RCC 7860 (cell line): ENCODE measurements at places on chromosomes 1 and 21.

- no peak for DNase-seq
Observed at GRCh38 chr1:246460406-246460805, 46.7 kb downstream of the SMYD3 start.

DNA sequence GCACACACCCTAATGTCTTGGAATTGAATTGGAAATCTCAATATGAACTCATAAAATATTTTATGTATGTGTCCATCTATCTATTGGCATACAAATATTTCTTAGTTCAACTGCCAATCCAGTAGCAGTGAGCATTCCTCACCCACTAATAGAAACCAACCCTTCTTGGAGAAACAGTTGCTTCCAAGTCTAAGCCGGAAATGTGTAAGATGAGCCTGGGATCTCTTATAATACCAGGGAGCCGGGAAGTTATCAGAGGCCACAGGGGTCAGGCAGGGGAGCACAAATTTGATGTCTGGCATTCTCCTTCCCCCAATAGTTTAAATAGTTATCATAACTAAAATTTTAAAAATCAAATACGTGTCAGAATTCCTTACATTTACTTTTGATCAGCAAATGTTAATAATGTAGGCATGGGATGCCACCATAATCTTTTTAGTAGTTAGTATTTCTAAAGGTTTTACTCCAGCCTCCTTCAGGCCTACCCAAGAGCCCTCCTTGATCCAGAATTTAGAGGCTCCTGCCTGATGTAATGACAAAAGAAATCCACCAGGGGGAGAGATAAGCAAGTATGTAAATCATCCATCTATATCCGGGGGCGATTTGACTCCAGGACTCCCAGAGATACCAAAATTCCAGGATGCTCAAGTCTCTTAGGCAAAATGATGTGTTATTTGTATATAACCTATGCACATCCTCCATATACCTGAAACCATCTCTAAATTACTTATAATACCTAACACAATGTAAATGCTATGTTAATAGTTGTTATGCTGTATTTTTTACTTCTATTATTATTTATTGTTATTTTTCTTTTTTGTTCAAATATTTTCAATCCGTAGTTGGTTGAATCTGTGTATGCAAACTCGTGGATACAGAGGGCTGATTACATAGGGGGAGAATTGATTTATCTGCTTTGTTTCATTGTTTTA, 218.7 kb upstream of the COA6 start:
- peak; percentile 72 for DNase-seq

DNA sequence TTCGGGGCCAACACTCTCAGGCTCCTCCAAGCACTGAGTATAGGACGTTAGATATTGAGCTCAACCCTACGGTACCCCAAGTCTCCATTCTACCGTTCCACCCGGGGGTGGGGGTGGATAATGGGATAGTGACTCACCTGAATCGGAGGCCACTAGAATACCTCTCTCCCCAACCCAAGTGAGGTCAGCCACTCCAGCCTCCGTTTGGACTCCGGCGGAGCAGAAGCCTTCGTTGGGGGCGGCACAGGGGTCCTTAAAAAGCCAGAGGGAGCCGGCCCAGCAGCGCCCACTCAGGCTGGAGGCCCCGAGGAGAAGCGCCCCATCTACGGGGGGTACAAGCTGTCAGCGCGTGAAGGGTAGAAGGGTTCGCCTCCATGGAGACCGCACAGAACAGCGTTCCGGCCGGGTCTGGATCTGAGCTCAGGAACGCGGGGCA, 556 bp downstream of the WDR77 start:
- no peak for DNase-seq

DNA sequence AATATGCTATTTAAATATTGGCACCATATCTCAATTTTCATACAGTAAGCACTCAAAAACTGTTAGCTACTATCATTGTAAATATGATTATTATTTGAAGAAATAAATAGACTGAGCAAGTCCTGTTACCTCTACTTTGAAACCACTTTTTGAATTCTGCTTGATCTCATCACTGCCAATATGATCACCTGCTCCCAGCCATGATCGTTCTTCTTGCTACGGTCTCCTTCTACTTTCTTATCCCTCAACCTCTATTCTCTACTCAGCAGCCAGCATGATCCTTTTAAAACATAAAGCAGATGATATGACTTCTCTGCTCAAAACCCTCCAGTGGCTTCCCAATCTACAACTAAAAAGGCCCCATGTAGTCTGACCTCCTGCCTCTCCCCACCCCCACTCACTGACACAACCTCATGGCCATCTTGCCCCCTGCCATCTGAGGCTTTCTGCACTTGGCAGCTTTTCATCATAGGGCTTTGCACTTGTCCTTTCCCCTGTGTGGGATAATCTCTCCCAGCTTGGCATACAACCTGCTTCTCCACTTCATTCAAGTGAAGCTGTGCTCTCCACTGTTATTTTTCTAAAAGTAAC, 27.2 kb downstream of the CD34 start:
- DNase-seq = no peak

DNA sequence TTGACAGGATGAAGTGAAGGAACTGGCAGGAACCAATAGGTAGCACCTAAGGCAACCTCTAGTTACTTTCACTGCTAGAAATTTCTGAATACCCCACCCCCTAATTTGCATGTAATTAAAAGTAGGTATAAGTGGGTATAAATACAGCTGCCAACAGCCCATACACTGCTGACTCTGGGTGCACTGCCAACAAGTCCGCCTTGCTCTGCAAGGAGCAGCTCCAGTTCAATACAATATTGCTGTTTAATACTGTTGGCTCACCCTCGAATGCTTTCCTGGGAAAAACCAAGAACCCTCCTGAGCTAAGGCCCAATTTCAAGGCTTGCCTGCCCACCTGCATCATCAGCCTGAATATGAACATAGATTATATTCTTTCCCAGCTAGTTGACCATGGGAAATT, 981.9 kb downstream of the ADGRL2 start:
- DNase-seq = no peak

DNA sequence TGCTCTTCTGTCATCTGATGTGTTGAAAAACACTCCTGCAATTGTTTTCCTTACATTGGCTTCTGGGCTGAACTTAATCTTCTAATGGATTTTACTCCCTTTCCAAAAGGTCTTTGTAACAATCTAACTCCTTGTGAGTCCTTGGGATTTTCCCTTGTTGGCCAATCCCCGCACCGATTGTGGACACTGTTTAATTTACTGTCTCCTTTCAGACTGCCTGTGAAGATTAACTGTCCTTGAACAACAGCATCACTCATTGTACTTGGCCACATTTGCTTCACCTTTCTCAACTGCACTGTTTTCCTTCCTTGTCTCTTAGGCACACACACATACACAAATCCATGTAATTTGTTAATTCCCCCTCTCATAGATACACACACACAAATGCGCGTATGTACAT, 120.4 kb downstream of the SPATA46 start:
- no peak for DNase-seq

GRCh38 chr1:52926864-52927211, 238 bp upstream of the SCP2 start:
- no peak for DNase-seq

DNA sequence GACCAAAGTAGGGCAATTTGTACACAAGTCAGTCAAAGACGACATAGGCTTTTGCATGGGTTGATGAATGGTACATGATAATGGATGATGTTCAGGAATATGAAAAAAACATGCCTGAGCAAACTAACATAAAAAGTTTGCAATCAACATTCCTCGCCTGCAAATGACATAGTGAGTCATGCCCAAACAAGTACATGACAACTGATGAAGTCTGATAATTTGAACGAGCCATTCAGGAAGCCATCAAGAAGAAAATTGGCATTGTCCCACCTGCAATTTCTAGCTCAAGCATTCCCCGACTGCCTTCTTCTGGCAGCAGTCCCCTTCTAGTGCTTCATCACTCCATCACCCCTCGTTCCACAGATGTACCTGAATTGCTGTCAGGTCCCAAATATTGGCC, 118.4 kb upstream of the NR5A2 start:
- DNase-seq = no peak

DNA sequence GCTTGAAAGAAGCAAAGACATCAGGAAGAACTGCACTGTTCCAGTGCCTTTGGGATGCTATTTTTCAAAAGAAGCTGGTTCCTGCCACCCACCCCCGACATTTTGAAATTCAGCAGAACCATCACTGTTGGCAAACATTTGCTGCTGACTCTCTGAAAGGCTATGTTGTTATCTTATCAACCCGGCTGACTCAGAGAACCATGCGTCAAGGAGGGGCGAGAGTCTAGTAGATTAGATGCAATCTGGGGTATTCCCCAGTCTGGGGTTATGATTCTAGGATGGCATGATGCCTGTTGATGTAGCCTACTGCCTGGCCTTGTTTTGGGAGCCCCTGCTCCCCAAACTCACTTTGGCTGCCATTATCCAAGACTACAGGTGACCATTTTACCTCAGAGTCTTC, 267.8 kb upstream of the RUNX1 start:
- DNase-seq = no peak

- no peak for DNase-seq
Observed at GRCh38 chr1:8599646-8600212, 217.7 kb downstream of the RERE start.

DNA sequence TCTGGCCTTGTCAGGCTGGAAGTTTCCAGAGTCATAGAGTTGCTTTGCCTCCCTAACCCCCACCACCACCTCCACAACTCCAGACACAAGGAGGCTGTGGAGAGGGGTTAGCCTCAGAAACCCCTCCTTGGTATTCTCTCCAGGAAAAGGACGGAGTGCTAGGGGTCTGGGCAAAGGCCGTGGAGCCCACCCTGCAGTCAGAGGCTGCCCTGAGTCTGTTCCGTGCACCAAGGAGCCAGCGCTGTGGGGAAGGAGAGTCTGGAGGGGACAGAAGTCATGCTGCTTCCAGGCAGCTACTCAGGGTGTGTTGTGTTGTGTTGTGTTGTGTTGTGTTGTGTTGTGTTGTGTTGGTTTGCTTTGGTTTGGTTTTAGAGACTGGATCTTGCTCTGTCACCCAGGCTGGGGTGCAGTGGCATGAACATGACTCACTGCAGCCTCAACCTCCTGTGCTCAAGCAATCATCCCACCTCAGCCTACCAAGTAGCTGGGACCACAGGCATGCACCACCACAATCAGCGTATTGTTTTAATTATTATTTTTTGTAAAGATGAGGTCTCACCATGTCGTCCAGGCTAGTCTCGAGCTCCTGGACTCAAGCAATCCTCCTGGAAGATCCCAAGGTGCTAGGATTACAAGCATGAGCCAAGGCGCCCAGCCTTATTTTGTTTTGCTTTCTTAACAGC, 122.2 kb upstream of the TMEM51 start:
- peak; percentile 31 for DNase-seq

DNA sequence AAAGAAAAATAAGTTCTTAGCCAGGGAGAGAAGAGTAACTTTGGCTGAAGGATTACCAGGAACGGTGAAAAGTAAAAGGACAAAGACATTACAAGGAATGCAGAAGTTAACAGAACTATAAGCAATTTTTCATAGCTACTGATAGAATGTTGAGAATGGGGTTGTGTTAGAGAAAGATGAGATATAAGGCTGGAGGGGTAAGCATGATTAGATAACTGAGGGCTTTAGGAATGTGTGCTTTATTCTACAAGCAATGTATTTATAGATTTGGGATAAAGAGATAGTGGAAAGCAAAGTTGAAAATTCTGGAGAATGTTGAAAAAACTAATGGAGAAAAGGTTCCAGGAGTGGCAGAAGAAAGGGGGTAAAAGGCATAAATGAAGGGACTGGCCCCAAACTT, 65.4 kb upstream of the PTCH2 start:
- DNase-seq = no peak

GRCh38 chr1:51792864-51793263, 85.7 kb downstream of the NRDC start:
- peak; percentile 15 for DNase-seq

DNA sequence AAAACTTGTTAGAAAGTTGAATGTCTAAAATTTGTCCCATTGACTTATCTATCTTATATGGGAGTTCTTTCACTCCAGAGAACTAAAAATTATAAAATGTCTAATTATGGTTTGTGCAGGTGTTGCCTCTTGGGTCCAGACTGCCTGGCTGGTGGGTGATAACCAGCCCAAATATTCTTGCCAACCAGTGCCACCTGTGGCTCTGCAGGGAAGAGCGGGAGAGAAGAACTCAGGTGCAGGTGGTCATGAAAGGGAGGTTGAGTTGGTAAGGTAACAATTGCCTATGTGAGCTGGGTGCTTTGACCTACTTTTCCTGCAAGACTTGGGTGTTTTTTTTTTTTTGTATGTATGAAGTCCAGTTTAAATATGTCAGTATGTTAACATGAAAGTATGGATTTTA, 10.2 kb downstream of the RPS6KC1 start:
- no peak for DNase-seq

DNA sequence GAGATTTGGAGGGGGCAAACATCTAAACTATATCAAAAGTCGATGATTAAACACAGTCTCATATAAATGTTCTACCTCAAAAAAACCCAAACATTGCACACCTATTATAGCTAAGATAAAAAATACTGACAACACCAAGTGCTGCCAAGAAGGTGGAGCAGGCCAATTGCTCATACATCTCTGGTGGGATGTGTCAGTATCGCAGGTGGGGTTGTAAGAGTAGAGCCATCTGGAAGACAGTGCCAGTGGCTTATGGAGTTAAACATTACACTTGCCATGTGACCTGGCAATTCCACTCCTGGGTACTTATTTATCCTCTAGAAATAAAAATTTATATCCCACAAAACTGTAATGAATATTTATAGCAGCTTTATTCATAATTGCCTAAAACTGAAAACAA, 213.4 kb downstream of the DISC1 start:
- DNase-seq = peak; percentile 22

DNA sequence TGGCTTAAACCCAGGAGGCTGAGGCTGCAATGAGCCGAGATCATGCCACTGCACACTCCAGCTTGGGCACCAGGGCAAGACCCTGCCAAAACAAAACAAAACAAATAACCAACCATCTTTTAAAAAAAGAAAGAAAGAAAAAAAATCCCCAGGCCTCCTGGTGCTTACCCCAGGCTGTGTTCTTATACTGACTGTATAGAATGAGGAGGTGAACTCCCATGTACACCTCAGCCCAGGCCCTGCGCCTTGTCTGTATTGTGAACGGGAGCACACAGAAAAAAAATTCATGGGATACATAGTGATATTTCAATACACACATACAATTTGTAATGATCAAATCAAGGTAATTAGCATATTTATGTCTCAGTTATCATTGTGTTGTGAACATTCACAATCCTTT, 14.1 kb downstream of the RPL5 start:
- DNase-seq = no peak

DNA sequence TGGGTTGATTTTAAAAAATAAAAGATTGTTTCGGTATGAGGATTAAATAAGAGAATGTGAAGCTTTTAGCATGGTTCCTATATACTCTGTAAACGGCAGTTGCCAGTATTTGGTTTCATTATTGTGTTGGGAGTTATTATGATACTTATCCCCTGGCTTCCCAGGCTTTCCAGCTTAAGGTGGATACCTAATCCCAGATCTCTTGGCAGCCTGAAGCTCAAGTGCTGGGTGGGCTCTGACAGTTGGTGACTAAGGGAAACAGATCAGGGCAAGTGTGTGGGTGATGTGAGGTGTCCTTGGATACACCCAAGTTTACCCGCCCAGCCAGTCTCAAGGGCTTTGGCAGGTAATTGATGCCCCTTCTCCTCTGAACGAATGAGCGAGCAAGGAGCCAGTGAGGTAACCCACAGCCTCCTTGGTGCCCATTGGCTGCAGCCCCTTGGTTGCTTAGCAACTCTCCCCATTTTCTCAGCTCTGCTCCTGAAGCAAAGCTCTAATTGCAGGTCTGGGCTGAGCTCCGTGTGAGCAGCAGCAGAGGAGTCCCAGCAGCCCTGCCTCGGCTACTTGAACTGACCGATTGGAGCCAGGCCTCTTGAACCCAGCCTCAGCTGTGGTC, 6.1 kb downstream of the IPO13 start:
- DNase-seq = peak; percentile 25
